ENCODE measurements at places on chromosomes 13 and 19.

GRCh38 chr13:100298691-100299090 lies 209.8 kb downstream of the PCCA start:
- DNase-seq, result no peak

DNA sequence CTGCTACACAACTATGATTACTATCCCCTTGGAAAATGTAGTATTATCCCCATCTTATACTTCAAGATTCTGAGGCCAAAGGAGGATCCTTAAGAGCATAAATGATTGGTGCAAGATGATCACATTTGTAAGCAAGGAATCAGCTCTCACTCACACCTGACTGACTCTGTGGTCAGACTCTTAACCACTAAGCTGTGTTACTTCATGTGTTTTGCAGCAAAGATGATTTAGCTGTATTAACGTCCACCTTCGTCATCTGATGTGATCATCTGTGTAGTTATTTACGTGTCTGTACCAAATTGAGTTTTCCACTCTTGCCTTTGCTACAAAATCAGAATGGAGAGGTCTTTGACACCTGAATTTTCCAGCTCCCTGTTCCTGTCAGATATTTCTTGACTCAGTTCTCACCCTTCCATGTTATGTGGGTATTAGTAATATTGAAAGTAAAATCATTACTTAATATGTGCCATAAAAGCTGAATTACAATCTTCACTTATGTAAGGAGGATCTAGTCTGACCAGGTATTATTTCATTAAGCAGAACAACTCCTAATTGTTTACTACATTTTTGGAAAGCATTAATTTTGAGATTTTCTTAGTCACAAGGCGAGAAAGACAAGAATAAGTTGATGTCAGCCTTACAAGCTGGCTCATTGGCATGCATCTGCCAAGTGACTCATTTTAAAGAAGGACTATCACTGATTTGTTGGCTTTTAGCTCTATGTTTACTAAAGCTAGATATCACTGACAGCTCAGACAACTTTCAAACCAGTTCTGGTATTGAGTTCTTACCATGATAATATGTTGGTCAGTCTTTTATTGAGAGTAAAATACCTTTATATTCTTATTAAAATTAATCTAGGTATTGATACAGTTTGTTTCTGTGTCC lies 1279.8 kb upstream of the PCDH9 start:
- DNase-seq, result no peak

DNA sequence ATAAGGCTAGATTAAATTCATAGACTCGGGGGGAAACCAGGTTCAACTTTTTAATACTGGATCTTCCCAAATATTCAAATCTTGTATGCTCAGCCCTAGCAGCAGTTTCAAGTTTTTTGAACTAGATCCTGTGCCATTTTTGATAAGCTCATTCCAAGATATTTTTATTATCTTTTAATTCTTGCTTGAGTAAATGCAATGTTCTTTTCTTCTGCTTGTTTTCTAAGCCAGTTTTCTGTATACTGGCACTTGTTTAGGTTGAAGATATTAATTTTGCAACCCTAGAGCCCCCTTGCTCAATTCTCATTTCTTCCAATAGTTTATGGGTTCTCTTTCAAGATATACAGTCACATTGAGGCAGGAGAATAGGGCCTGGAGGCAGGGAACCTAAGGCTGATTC lies 13.1 kb upstream of the PNMA8C start:
- no peak for DNase-seq

DNA sequence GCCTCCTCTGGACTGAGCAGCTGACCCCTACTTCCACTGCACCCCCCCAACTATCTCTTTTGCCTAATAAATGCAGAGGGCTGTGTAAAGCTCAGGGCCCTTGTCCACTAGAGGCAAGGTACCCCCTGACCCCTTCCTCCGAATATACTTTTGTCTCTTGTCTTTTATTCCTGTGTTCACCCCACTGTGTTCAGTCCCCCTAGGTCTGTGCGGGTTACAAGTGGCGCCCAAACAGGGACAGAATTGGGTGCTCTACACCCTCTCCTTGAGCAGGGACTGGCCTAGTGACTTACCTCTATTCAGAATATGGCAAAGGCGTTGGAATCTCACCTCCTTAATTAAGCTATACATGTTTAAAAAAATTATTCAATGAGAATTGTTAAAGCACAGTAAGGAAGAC lies 15.0 kb downstream of the ZNF350 start:
- DNase-seq, result no peak

DNA sequence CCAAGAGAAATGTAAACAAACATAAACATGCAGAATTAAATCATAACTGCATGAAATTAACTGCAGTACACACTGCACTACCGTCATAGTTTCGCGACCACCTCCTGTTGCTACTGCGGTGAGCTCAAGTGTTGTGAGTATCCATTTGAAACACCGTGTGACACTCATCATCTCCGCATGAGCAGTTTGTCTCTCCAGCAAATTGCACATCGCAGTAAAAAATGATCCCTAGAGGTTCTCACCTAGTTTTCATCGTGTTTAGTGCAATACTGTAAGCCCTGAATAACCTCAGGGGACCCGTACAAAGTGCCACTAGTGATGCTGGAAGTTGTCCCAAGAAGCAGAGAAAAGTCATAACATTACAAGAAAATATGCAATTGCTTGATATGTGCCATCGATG lies 147.7 kb downstream of the DPF1 start:
- DNase-seq, result no peak

GRCh38 chr19:30029721-30030510 lies 87.9 kb downstream of the URI1 start:
- no peak for DNase-seq

DNA sequence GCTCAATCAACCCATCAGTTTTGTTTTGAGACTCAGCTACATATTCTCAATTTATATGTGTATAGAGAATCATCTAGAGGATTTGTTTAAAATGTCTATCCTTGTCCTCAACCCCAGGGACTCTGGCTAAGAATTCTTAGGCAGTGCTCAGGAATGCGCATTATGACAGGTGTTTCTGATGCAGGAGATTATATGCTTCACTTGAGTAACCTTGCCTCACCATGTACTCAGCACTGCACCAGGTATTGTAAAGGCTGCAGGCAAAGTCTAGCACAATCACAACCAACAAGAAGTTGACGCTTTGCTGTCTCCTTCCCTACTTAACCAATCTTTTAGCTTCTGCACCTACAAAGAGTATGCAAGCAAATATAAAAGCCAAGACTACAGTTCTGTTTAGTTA lies 79.6 kb downstream of the LACC1 start:
- no peak for DNase-seq

DNA sequence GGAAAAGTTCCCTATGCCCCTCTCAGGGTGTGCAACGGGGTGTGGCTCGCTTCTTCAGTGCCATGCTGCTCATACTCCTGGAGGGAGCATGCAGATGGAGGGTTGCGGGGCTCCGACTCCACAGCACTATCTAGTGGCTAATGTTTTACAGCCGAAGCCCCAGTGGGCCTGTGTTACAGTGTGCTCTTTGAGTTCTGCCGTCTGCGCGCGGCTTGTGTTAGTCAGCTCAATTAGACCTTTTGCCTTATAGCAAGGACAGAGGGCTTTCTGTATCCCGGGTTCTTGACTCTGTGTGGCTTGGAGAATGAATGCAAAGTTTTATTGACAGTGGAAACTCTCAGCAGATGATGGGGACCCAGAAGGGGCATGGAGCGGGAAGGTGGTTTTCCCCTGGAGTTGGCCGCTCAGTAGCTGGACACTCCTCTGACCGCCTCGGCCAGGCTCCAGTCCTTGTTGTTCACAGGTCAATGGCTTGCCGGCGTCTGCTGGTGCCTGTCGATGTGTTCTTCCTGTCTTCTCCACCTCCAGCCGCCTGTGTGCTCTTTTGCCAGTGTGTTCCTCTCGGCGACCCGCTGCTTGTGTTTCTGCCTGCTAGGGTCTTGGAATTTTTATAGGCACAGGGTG lies 383.4 kb downstream of the LMO7 start:
- DNase-seq, result no peak

- DNase-seq, result no peak
Observed at GRCh38 chr19:10291554-10292205, 1.9 kb downstream of the ICAM5 start.

- DNase-seq, result no peak
Observed at GRCh38 chr19:31275068-31275334, 74.2 kb downstream of the TSHZ3 start.

GRCh38 chr13:25179832-25180774 lies 8.0 kb upstream of the AMER2 start:
- DNase-seq, result no peak

GRCh38 chr19:36128392-36128736 lies 11.5 kb upstream of the CAPNS1 start:
- DNase-seq, result no peak

DNA sequence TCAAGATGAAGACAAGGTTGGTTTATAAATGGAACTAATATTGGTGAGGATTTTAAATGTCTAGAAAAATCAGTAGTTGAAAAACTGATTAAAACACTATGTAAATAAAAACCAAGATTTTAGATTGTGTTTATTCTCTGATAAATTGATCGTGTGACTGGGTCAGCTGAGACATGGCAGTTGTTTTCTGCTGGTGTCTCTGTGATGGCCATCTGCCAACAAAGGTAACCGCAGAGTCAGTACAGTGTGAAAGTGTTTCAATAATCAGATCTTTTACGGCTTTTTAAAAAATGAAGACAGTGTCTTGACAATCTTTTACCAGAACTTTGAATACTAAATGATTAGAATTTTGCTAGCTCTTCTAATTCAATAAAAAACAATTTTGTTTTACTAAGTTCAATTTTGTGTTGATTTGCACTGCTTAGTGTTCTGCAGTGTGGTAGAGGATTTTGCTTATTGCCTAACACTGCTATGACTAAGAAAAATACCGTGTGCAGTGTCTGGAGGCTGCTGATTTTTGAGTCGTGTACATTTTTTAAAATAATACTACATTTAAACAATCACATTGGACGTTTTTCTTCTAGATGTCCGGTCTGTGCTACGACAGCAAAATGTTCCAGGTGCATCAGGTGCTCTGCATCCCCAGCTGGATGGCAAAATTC lies 32.7 kb upstream of the GPR183 start:
- DNase-seq, result no peak

DNA sequence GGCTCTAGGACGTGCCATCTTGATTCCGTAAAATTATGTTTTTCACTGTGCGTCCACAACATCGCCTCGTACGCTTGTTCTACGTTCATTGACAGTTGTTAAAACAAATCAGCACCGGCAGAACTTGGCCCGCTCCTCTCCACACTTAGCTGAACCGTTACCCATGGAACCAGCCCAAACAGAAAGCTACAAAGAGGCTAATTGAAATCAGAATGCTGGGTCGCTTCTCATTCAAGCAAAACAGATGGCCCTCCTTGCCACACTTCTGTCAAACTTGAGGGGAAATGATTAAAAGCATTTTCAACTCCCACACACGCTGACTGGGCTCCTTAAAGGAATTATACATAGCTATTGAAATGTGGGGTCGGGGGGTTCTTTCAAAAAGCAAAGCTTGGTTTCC lies 71.6 kb downstream of the TM9SF2 start:
- no peak for DNase-seq

GRCh38 chr13:51623473-51623872 lies 39.2 kb downstream of the WDFY2 start:
- DNase-seq, result no peak

GRCh38 chr19:54462655-54463530 lies 685 bp downstream of the LENG9 start:
- DNase-seq, result peak; percentile 80

DNA sequence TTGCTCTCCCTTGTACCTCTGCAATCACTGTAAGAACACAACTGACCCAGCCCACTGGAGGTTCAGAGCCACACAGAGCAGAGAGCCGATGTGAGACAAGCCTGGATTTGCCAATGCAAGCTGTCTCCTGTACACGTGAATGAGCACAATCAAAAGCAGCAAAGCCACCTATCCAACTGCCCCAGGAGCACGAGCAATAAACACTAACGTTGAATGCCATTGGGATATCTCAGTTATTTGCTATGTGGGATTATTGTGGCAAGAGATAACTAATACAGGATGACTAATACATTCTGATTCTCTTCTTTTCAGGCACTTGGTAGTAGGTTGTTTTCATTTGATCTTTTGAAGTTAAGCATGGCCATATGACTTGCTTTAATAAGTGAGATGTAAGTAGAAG lies 85.2 kb upstream of the FAM216B start:
- DNase-seq, result no peak
